ENCODE measurements at places on chromosomes 1 and 21. TPM values are rescaled to one million over a fixed set of nuclear protein-coding genes. Genes with fewer than 3 reads are reported as not detected.

A3GALT2 gene
- total RNA-seq: not detected

DNA sequence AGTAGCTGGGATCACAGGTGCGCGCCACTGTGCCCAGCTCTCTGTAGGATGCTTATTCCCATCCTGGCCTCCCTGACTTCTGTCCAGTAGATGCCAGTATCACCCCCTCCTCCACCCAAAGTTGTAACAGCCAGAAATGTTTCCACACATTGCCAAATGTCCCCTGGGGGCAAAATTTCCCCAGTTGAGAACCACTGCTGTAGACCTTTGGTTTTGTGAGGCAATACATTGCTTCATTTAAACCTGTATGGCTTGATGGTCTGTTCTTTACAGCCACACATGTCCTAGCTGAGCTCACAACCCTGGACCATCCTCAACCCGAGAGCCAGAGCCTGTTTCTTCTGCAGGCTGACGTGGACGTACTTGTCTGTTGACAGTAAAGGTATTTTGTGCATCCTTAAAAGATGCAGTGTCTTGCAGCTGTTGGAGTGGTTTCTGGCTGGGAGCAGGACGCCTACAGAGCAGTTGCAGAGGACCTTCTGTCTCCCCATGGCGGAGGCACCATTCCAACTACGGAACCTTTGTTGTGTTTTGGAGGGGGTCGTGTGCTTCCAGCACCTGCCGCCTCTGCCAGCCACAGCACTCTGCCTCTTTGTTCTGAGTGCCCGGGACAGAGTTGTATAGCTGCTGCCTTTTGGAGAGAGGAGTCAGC lies 26.6 kb downstream of the DOP1B start:
- DNase-seq: no peak

DNA sequence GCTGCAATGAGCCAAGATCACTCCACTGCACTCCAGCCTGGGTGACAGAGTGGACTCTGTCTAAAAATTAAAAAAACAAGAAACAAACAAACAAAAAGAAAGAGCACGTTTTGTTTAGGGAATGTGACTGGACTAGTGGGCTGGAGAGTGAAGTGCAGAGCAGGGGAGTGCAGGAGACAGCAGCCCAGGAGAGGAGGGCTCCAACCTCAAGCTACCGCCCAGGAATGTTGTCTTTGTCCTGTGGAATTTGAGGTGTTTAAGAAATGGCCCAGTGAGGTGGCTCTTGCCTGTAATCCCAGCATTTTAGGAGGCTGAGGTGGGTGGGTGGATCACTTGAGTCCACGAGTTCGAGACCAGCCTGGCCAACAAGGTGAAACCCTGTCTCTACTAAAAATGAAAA lies 42.4 kb upstream of the MTF2 start:
- no peak for DNase-seq

DNA sequence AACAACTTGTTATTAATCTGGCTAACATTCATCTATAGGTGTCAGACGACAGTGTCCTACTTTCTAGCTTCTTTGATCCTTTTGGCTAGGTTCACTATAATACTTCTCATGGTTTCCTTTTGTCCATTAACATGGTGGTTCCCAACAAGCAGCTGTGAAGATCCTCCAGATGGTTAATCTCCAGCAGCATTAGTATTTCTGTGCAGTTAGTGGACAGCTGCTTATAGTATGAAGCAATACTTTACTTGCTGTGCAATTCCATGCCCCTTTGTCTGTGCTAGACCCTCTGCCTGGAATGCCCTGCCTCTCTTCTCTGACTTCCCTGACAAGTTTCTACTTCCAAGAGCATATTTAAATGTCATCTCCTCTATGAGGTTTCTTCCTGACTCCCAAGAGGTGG lies 41.7 kb upstream of the ARHGAP29 start:
- DNase-seq: no peak

Data from lower leg skin (tissue), 4 donors.